Endothelial cell of umbilical vein (primary cell): ENCODE measurements at places on chromosomes 6 and 20. TPM values are rescaled to one million over a fixed set of nuclear protein-coding genes. Genes with fewer than 3 reads are reported as not detected.

EPPIN gene
- not detected in 2 replicates for total RNA-seq

NKX2-2 gene
- total RNA-seq: not detected in 2 replicates

TBCC gene
- 17.1 and 19.1 TPM in 2 replicates for total RNA-seq

NT5DC1 gene
- total RNA-seq: 23.8 and 24.3 TPM in 2 replicates

CDH26 gene
- not detected in 2 replicates for total RNA-seq

CENPQ gene
- 8.0 and 8.2 TPM in 2 replicates for total RNA-seq

TUBB1 gene
- not detected in 2 replicates for total RNA-seq

PCED1A gene
- 18.7 and 20.1 TPM in 2 replicates for total RNA-seq

PRICKLE4 gene
- 2.2 and 3.3 TPM in 2 replicates for total RNA-seq

SMPDL3A gene
- total RNA-seq: 4.1 TPM in 2 replicates

AIF1 gene
- not detected in 2 replicates for total RNA-seq

ZNF831 gene
- not detected in 2 replicates for total RNA-seq

PRSS35 gene
- total RNA-seq: not detected in 2 replicates

NRN1 gene
- total RNA-seq: 25.6 and 26.2 TPM in 2 replicates
